Breast epithelium (tissue), 4 donors: ENCODE measurements at places on chromosomes 7 and 10. TPM values are rescaled to one million over a fixed set of nuclear protein-coding genes. Genes with fewer than 3 reads are reported as not detected.

DNA sequence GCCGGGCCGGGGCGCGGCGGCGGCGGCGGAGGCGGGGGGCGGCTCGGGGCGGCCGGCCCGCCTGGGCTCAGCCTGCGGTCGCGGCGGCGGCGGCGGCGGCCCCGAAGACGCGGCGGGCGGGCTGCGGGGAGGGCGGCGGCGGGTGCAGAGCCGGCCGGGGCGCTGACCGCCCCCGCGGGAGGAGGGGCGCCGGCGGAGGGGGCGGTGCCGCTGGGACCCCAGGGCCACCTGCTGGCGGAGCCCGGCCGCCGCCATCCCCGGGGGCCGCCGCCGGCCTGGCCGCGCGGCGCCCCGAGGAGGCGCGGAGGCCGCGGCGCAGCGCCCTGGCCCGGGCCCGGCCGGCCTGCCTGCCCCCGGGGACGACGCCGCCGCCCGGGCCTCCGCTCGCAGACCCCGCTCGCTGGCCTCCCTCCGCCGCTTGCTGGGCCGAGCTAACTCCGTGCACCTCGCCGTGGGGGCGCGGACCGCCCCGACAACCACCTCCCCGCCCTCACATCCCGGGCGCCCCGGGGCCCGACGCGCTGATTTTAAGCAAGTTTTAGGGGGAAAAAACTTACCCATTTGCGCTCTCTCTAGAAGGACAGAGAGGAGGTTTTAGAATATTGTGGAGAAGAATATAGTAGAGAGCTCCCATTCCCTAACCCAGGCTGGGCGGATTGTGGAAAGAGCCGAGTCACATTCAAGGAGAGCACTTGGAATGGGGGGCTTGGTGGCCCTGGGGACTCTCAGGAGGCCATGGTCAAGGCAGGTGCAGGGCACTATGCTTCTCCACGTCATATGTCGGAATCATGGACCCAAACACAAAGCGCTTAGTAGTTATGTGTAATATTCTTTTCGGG lies at the start of gene BEND7:
TSS of gene BEND7 (minus strand) at position 140 of the 839 bp plus-strand sequence. CDS start 481 bp downstream, outside the sequence.
- DNase-seq = no peak

DNA sequence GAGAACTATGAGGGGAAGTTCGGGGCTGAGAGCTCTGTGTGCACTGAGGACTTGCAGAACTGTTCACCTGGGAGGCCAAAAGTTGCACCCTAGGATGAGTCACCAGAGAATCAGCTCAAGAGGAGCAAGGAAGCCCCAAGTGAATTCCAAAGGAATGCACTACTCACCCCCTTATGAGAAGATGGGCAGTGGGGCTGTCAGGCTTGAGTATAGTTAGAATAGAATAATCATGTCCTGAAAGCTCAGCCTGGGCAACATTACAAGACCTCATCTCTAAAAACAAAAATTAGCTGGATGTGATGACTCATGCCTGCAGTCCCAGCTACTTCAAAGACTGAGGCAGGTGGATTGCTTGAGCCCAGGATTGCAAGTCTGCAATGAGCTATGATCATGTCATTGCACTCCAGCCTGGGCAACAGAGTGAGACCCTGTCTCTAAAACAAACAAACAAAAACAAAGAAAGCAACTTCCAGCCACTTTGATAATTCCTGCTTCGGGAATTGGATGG lies 30.0 kb downstream of the MAP3K8 start:
- DNase-seq = no peak

DNA sequence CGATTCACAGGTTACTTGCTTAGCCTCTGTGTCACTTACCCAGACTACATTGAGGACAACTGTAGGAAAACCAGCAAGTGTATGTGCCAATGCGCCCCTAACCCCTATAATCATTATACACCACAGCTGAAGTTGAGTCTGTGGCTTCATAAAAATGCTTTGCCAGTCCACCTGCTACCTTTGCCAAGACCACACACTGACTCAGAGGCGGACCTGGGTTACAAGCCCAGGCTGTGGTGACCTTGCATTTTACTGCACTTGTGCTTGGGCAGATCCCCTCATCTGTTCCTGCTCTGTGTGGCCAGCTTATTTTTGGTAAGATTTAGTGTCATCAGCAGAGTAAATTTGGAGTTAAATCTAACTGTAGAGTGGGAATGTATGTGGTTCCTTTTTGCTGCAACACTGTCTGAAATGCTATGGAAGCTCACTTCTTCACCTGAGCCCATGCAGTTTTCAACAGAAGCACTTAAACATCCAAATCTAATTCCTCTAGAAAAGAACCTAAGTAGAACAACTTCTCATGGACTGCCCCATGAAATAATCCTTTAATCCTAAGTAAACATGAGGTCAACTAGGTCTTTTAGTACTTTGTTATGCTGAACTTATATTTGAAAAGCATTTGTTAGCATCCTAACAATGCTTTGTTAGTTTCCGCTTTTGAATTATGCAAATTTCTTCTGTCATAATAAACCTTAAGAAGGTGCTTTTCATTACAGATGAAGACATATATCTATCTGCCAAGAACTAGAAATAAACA lies 96.2 kb upstream of the AMPH start:
- no peak for DNase-seq

DNA sequence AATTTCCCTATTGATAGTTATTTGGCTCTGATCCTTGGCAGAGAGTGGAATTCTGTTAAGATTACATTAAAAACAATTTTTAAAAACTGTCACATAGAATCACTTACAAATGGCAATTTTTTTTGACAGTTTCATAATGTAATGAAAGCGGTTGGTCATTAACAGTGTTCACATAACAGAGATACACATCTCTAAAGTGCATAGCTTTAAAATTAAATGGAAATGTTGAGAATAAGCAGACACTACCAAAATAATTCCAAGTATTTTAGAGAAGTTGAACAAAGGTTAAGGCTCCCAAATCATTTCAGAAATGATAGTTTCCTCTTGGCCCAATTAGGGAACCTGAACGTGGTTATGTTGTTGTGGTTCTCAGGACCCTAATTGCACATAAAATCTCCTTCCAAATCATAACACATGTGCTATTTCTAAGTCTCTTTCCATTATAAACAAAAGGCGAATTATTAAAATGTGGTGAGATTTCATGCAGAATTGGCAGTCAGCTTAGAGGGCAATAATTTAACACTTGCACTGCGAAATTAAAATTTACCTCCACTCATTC lies 528.9 kb upstream of the FZD8 start:
- DNase-seq = no peak

DNA sequence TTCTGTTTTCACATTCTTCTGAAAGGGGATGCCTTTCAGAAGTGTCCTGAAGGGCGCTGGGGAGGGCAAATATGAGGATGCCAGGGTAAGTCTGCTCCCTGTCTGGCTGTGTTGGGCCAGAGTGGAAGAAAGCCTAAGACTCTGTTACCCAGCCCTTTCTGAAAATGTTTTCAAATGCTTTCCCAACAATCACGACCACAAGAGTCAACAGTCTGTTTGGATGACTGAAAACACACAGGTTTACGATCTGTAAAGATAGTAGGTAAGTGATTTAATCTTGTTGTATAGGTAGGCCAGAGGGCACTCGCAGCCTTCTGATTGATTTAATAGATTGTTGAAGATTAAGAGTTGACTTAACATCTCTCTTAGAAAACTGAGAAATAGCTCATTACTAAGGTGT lies 13.2 kb downstream of the SGPL1 start:
- DNase-seq = no peak

DNA sequence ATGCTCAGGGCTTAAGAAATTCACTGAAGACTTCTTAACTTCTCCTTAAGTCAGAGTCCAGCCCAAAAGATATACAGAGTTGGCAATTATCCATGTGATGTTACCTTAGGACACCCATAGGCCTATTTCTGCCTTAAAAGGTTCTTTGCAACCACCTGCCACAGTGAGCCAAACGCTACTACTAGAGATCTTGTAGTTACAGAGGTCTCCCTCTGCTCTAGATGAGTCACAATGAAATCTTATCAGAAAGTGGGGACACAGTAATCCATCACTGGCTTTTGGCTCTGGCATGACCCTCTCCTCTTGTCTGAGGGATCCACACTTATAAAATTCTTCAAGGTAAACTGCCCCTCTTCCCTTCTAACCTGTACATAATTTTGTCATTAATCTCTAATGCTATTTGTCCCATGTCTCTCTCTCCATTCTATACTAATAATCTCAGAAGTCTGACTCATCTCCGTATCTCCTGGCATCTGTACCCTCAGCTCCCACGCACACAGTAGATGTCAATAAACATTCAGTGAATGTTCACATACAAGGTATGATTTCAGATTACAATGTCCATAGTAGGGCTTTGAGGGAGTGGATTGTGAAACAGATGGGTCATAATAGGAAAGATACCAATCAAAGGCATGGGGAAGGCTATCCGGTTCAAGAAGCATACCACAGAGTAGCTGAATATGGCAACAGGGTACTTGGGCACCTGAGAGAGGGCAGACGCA lies 112.1 kb downstream of the SGMS1 start:
- DNase-seq = no peak

GRCh38 chr7:22213081-22213480 lies 143.9 kb downstream of the RAPGEF5 start:
- DNase-seq = no peak

- no peak for DNase-seq
Observed at GRCh38 chr7:150405584-150406311, 26.6 kb downstream of the ZNF775 start.

- no peak for DNase-seq
Observed at GRCh38 chr10:58258977-58259692, 8.6 kb downstream of the IPMK start.

DNA sequence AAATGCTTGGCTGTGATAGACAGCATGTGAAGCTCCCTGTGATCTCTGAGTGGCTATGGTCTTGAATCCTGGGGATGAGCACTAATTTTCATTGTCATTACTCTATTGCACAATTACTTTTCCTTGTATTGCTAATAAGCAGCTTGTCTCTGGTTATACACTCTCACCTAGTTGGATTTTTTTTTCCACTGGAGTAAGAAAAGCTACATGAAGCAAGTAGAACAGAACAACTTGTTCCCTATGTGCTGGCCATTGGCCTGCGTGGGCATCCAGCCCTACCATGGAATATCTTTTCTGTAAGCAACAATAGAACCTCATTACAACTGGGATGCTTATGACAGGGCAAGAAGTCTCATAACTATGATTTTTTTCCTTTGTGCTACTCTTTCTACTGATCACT lies 807.4 kb downstream of the TNS3 start:
- no peak for DNase-seq

- DNase-seq = no peak
Observed at GRCh38 chr7:105298439-105298894, 90.3 kb downstream of the SRPK2 start.

GRCh38 chr10:125166658-125167057 lies 6.3 kb upstream of the CTBP2 start:
- no peak for DNase-seq

DNA sequence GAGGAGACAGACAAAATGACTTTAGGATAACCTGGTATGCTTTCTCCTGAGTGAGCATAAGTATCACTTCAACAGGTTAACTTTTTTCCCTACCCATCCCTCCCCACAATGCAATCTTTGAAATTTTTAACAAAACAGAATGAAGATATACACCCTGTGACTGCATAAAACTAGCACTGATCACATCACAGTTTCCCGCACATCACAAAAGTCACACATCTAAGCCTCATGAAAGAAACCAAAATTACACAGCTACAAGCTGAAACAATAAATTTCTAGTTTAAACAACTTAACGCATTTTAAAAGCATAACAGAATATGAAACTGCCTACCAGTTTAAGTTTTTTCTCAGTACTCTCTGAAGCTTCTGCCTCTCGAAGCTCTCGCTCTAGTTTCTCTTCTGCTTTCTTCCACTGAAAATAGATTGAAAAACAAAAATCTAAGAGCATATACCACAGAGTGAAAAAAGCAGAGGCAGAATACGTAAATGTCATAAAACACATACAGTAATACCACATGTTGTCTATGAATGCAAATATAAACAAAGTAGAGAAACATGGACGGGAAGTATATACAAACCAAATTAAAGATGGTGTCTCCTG lies 18.1 kb downstream of the NOC3L start:
- DNase-seq = no peak

DNA sequence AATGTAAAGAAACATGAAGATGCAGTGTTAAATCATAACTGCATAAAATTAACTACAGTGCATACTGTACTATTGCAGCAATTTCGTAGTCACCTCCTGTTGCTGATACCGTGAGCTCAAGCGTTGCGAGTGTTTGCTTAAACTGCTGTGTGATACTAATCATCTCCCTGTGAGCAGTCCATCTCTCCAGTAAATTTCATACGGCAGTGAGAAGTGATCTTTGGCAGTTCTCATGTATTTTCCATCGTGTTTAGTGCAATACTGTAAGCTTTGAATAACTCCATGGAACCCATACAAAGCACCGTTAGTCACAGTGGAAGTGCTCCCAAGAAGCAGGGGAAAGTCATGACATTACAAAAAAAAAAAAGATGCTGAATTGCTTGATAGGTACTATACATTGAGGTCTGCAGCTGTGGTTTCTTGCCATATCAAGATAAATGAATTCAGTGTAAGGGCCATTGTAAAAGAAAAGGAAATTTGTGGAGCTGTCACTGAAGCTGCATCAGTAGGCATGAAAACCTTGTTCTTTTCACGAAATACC lies 360.4 kb downstream of the EXOC4 start:
- no peak for DNase-seq

- no peak for DNase-seq
Observed at GRCh38 chr10:16811292-16811691, 5.9 kb downstream of the RSU1 start.

CRPPA gene
- total RNA-seq = 1.9 TPM

LRMDA gene
- total RNA-seq = 11.1 TPM

LIPJ gene
- total RNA-seq = 2.5 TPM

DNAH11 gene
- total RNA-seq = 0.33 TPM

SCD gene
- total RNA-seq = 112 TPM

NUTM2B gene
- total RNA-seq = 0.16 TPM

HPSE2 gene
- 2.7 TPM for total RNA-seq

KCNIP2 gene
- 20.6 TPM for total RNA-seq

ENTPD7 gene
- 10.8 TPM for total RNA-seq

MBLAC1 gene
- 6.9 TPM for total RNA-seq

ZNF398 gene
- 17.3 TPM for total RNA-seq

RNF32 gene
- 1.3 TPM for total RNA-seq

ABCA13 gene
- total RNA-seq = 0.29 TPM

SLC18A3 gene
- total RNA-seq = not detected

PTF1A gene
- total RNA-seq = not detected

MEOX2 gene
- total RNA-seq = 6.4 TPM
